ENCODE measurements at places on chromosomes 13 and 19. TPM values are rescaled to one million over a fixed set of nuclear protein-coding genes. Genes with fewer than 3 reads are reported as not detected.

DNA sequence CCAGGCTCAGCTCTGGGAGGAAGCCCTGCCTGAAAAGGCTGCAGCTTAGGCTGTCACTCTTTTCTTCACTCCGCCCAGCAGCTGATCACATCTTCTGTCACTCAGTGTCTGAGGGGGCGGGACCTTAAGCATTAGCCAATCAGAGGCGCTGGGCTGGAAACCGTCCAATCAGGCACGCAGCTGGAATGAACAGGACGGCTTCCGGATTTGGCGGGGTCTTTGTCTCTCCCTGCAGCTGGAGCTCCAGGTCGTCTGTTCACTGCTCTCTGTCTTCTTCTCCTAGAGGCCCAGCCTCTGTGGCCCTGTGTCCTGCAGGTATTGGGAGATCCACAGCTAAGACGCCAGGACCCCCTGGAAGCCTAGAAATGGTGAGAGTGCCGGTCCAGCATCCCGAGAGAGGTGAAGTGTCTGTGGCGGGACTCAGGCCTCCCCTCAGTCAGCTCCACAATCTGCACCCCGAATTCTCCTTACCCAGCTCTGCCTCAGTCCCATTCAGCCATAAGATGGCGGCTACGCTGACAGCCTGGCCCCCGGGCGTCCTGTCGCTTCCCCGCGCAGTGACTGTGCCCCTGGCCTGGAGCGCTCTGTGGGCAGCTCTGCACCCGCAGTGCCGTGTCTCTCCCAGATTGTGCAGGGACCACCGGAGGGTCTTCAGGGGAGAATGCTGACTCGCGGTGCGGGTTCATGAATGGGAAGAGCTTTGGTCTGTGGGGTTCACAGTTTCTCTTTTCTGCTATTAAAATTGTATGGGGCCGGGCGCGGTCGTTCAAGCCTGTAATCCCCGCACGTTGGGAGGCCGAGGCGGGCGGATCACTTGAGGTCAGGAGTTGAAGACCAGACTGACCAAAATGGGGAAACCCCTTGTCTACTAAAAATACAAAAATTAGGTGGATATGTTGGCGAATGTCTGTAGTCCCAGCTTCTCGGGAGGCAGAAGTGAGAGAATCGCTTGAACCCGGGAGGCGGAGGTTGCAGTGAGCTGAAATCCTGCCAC is at the start of gene ZNF66:
TSS of gene ZNF66 (plus strand) at position 222 of the 994 bp plus-strand sequence. CDS start at position 366, 144 bp downstream.
- peak; percentile 98 for DNase-seq

PPM1N gene
- 0.47 TPM for total RNA-seq

GRCh38 chr19:44258136-44258535 is 1.6 kb upstream of the ZNF233 start:
- no peak for DNase-seq

ZNF320 gene
- total RNA-seq: 12.9 TPM

- no peak for DNase-seq
Measured at GRCh38 chr19:50729894-50730293, 6.7 kb downstream of the CLEC11A start.

DNA sequence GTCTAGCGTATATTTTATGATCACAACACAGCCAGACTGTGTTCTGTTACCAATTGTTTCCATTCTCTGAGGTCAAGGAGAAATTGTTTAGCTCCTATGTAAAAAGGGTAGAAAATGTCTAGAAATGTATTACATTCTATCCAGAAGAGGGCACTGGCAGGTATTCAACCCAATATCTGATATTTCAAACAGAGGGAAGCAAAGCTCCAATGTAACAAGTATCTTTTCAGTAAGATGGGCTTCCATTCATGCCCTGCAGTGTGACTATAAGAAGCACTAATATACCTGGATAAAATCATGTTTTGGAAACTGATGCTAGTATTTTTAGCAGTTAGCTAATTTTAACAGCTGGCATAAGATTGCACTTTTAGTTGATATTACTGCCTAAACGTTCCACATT is 312.7 kb downstream of the FGF14 start:
- no peak for DNase-seq

GRCh38 chr13:76225815-76226489 is 589.8 kb downstream of the LMO7 start:
- peak; percentile 28 for DNase-seq

DNA sequence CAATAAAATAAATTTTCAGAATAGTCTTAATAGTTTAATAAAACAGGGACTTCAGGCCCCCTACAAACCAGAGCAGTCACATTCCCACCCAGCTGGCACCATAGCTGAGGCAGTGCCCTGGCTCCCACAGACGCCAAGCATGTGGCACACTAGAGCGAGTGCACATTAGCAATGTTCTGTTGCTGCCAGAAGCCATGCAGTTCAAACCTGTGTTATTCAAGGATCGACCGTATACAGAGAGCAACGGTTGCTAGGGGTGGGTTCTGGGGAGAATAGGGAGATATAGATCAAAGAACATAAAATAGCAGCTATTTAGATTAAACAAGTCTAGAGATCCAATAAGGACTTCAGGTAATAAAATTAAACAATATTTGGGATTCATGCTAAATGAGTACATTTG is 419.3 kb upstream of the KLHL1 start:
- DNase-seq: no peak

ZNF573 gene
- 9.7 TPM for total RNA-seq

GRCh38 chr19:2523630-2524311 is 47.8 kb downstream of the GADD45B start:
- no peak for DNase-seq

DNA sequence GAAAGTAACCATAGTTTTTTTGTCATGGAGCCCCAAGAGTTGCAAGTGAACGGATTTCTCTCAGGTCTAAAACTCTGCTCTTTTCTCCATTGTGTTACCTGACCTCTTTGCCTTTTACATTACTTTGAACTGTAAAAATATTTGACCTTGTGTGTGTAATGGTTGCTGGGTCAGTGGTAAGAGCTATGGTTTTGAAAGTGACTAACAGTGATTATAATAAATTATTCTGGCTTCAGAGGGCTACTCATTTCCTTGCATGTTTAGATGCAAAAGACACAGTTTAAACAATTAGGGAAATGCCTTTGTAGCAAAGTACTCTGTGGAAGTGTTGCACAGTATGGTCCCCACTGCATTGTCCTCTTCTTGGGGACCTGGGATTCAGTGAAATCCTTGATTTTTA is 29.3 kb upstream of the PSG8 start:
- no peak for DNase-seq

DNA sequence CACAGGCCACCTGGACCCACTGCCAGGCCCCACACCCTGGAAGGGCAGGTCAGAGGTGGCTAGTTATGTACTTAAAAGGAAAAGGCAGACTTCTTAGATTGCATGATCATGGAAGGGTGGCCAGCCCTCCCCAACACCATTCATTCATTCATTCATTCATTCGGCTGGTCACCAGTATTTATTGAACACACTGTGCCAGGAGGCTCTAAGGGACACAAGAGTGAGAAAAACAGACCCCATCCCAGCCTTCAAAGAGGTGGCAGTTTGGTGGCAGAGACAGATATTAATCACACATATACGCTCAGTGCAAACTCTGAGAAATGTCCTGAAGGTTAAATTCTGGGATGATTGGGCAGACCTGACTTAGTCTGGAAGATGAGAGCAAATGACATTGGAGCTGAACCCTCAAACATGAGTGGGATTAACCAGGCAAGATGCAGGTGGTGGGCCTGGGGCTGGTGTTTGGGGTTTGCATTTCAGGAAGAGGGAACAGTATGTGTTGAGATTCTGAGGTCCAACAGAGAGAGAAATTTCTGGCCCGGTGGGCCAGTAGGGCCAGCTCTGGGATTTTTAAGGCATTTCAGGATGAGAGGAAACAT is 147.5 kb downstream of the ZNF536 start:
- DNase-seq: no peak

- no peak for DNase-seq
Measured at GRCh38 chr13:112219740-112220139, 152.8 kb downstream of the SOX1 start.

GRCh38 chr13:72716776-72717175 is 10.7 kb downstream of the MZT1 start:
- DNase-seq: no peak

DNA sequence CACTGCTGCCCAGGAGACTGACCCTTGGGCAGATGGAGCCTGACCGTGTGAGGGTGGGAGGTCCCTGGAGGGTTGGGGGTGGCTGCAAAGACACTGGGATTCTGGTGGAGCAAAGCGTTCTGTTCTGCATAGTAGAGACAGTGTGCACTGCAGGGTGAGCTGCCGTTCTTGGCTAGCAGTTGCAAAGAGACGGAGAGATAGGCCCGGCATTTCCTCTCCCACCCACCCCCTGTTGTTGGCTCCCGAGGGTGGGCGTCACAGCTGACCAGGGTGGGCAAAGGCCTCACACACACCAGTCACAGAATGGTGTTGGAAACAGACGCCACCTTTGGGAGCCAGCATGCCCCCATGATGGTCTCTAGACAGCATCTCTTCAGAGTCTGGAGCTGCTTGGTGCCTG is 11.4 kb downstream of the TMEM255B start:
- DNase-seq: no peak

PAN3 gene
- total RNA-seq: 12.3 TPM

DNA sequence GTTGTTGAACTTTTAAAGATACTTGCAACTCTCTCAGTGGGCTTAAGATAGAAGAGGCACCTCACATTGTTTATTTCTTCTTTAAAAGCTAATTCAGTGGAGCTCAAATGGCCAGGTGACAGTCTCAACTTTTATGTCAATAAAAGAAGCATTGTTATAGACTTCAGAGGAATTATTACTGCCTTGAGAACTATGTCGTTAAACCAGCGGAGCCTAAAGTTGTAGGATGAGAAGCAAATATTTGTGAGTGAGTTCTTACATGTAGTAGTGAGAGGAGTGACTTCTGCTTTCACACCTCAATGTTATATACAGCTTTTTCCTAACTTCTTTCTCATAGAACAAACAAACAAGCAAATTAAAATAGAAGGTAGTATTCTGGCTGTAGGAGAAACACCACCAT is 31.2 kb upstream of the DGKH start:
- no peak for DNase-seq

ZNF564 gene
- 11.9 TPM for total RNA-seq

DNA sequence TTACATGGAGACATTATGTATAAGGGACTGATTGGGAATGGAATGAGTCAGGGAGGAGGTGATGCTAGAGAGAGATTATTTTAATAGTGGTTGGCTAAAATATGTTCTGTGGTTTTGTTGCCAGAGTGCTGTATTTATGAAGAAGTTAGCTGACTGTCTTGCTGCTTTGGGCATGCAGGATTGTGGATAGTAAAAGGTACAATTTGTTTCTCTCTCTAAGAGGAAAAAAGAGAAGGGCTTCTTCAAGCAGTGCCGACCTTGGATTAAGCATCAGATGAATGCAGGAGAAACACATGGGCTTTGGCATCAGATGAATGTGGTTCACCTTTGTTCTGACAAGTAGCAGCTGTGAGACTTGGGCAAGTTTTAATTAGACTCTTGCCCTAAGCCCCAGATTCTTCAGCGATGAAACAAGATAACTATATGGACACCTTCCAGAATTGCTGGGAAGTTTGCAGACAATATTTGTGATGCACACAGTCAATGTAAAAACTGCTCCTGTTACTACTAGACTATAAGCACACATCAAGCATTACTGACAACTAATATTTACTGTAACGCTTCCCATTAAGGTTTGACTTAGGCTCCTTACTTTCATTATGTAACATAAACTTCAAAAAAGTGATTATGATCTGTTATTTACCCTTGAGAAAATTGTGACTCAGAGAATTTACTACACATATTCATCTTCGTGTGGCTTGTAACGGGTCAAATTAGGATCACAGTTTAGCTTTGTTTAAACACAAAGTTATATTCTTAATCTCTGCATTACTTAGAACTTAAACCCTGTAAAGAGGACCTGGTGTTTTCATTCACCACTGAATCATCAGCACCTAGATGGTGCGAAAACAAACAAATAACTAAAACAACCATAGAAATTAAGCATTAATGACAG is 824.0 kb downstream of the PCDH9 start:
- no peak for DNase-seq

CGB3 gene
- total RNA-seq: not detected

GRCh38 chr13:97142452-97142851 is 79.7 kb upstream of the MBNL2 start:
- peak; percentile 47 for DNase-seq

GSX1 gene
- total RNA-seq: not detected

MEX3D gene
- total RNA-seq: 12.0 TPM

GRCh38 chr19:4676955-4677731 is 7.0 kb upstream of the MYDGF start:
- peak; percentile 46 for DNase-seq

C3 gene
- 373 TPM for total RNA-seq

NOVA2 gene
- total RNA-seq: 4.2 TPM

KLK12 gene
- total RNA-seq: not detected

- no peak for DNase-seq
Measured at GRCh38 chr13:75761369-75761768, 125.2 kb downstream of the LMO7 start.

DNA sequence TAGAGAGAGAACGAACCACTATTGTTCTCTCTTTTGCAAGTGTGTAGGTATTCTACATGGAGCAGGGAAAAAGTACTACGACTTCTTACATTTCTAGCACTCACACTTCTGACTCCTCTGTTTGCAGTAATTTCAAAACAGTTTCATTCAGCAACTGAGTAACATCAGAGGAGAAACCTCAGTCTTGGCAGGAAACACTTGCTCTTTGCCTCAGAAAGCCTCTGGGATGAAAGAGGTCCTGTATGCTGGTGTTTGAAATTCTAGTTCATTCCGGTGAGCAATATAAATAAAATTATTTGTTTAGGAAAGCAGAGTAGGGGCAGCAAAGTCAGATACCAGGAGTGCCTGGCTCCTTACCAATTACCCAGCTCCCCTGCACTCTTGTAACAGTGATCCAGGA is 595.5 kb downstream of the TBC1D4 start:
- no peak for DNase-seq
